ENCODE measurements at places on chromosomes 1 and 21. TPM values are rescaled to one million over a fixed set of nuclear protein-coding genes. Genes with fewer than 3 reads are reported as not detected.

GRCh38 chr1:167726008-167726407, 4.2 kb downstream of the MPZL1 start:
- no peaks in the 10 kb centered on the region for H3K36me3 ChIP-seq
- H3K4me1 ChIP-seq, result peaks cover 17% of the 10 kb centered on the region
- no peaks in the 10 kb centered on the region for H3K27me3 ChIP-seq
- no peak for DNase-seq
- H3K4me3 ChIP-seq, result no peak overlapping the region

DNA sequence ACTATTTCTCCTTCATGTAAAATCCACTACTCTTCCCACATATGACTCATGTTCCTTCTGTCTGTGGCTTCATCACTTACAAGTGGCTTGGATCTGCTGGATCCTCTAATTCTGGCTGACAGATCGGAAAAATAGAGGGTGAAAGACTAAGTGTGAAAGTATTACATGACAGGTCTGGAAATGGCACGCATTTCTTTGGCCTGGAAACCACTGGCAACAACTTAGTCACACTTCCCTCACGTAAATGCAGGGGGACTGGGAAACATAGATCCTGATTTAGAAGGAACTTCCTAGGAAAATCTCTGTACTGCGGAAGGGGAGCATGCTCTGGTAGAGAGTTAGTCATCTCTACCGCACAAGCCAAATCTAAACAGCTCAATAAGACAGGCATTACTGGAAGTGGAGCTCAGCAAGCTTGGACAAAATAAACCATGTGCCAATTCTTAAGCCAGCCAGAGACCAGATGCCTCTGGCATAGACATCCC, 305.4 kb upstream of the PTBP2 start:
- no peaks in the 10 kb centered on the region for H3K36me3 ChIP-seq
- no peak overlapping the region for H3K4me3 ChIP-seq
- no peaks in the 10 kb centered on the region for H3K4me1 ChIP-seq
- no peak overlapping the region for H3K27ac ChIP-seq

DNA sequence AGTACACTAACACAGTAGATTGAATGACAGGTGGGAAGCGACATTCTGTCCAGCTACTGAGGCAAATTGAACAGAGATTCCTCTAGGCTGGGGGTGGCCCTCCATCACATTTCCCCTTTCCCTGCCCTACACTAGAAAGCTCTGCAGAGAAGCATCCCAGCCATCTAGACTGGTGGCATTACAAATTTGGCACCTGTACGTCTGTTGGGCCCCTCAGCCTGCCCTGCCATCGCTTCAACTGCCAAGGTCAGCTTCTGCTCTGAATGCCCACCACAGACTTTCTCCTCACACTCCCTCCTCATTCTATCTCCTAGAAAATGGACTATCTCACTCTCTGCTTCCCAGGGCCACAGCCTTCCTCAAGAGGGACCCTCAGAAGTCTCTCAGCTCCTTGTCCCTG, 16.7 kb downstream of the TRABD2B start:
- peaks cover 40% of the 10 kb centered on the region for H3K27me3 ChIP-seq
- no peak overlapping the region for H3K4me3 ChIP-seq
- no peak overlapping the region for H3K27ac ChIP-seq
- no peaks in the 10 kb centered on the region for H3K36me3 ChIP-seq
- no peak for DNase-seq

DNA sequence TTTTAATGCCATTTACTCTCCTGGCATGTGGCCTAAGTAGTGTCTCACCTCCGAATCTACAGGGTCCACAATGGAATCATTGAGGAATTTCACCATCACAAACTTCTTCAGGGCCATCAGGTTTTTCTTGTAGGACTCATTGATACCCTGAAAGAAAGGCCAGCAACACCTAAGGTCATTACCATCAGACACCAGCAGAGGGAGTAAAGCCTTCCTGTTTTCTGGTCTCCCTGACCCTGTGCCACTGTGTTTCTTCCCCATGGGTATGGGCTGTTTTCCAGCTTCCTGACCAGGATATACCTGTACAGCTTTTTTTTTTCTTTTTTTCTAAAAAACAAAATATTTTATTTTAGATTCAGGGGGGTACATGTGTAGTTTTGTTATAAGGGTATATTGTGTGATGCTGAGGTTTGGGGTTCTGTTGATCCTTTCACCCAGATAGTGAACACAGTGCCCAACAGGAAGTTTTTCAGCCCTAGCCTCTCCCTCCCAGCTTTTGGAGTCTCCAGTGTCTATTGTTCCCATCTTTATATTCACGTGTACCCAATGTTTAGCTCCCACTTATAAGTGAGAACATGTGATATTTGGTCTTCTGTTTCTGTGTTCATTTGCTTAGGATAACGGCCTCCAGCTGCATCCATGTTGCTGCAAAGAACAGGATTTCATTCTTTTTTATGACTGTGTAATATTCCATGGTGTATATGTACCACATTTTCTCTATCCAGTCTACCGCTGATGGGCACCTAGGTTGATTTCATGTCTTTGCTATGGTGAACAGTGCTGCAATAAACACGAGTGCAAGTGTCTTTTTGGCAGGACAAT, 18.3 kb downstream of the PPT1 start:
- H3K4me1 ChIP-seq, result peaks cover 98% of the 10 kb centered on the region

DNA sequence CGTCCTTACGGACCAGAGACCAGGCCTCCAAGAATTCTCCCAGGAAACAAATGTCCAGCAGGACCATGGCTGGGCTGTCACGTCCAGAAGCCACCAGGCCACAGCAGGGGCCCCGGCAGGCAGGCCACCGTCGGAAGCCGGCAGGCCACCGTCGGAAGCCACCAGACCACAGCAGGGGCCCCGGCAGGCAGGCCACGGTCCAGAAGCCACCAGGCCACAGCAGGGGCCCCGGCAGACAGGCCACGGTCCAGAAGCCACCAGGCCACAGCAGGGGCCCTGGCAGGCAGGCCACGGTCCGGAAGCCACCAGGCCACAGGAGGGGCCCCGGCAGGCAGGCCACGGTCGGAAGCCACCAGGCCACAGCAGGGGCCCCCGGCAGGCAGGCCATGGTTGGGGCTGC, 67.0 kb upstream of the PDE9A start:
- no peaks in the 10 kb centered on the region for H3K36me3 ChIP-seq
- no peak overlapping the region for H3K27ac ChIP-seq
- no peaks in the 10 kb centered on the region for H3K27me3 ChIP-seq

GRCh38 chr1:202056644-202057334, 46.4 kb downstream of the ELF3 start:
- no peak overlapping the region for H3K4me3 ChIP-seq
- no peaks in the 10 kb centered on the region for H3K4me1 ChIP-seq
- no peak overlapping the region for H3K27ac ChIP-seq
- no peaks in the 10 kb centered on the region for H3K27me3 ChIP-seq
- H3K36me3 ChIP-seq, result no peaks in the 10 kb centered on the region

DNA sequence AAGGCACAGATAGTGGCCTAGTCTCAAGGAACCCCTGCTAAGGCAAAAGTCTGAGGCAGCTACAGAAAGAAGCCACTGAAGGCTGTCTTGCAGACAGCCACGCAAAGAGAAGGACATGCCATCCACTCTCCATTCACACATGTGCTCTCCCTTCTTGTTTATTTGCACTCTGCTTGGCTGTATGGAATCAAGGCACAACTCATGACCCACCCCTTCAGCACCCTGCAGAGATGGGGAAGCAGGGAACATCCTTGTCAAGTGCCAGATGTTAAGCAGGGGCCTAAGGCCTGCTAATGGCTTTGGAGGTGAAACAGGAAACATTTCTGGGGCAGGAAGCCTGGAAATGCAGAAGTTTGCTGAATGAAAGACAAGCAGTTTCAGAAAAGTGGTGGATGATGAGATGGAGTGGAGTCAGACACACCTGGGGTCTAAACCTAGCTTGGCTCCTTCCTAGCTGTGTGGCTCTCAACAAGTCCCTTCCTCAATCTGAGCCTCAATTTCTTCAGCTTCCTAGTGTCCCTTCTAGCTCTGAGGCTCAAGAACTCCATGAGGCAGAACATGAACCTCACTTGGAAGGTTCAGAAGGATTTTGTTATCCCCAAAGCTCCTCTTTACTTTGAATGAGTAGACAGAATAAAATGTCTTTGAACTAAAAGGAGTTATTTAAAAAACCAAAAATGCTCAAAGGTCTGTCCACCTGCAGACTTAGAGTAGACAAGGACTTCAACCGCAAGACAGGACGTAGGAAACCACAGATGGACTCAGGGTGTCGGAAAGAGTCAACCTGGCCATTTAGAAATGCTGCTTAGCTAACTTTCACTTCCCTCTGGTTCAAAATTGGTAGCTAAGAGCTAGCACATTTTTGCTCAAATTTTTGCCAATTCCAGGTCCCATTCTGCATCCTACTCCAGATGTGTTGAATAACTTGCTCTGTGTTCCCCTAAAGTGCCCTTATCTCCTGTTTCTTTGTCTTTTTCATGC, 283.1 kb downstream of the PLPP3 start:
- H3K4me1 ChIP-seq, result peaks cover 10% of the 10 kb centered on the region
- no peaks in the 10 kb centered on the region for H3K27me3 ChIP-seq
- H3K36me3 ChIP-seq, result no peaks in the 10 kb centered on the region
- no peak overlapping the region for H3K27ac ChIP-seq

Gene PCAT6
- 1.0 TPM for polyA plus RNA-seq

Gene SPATA1
- 1.9 TPM for polyA plus RNA-seq

Gene SPRR2G
- polyA plus RNA-seq, result not detected

Gene KCNN3
- polyA plus RNA-seq, result not detected

Gene UTP11
- polyA plus RNA-seq, result 26.0 TPM

Gene ELAPOR1
- polyA plus RNA-seq, result not detected

Gene GPR37L1
- polyA plus RNA-seq, result 0.06 TPM
